Femur (tissue), 1 donor: ENCODE measurements at places on chromosomes 5 and 9.

DNA sequence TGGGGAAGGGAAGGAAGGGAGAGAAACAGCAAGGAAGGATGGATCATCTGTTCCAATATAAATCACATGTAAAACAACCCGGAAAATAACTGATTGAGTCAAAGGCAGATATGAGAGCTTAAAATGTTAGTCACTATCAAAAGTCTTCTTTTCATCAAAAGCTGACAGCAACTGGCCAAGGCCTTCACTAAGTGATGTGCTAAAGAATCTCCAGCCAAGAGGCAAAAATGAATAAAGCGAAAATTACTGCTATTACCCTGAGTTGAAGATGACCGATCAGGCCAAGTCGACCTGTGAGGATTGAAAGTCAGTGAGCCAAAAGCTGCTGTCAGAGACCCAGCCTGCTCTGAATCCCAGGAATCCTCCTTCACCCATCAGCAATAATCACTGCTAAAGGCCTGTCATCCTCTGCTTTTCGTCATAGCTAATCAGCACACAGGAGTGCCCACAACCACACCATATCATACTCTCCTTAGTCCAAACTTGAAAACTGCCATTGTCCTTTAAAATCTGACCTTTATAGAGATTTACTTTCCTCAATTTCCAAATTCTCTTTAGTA is 736.9 kb downstream of the TLE1 start:
- no peak for DNase-seq

- DNase-seq, result no peak
Observed at GRCh38 chr9:133351526-133351907, 3.5 kb downstream of the RPL7A start.

DNA sequence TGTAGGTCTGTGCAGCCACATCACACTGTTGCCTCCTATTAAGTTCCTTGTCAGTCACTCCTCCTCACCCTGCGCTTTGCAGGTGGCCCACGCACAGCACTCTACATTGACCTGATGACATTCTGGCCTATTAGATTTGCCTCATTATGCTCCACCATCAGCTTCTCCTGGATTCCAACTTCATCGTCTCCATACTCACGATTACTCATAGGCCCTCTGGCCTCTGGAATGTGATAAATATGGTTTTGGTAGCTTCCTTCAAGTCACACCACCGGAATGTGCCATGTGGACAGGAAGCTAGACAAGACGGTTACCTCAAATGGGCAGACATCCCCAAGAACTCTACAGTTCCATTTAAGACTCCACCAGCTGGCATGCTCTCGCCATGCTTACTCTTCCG is 158.0 kb upstream of the LHFPL2 start:
- DNase-seq, result no peak

DNA sequence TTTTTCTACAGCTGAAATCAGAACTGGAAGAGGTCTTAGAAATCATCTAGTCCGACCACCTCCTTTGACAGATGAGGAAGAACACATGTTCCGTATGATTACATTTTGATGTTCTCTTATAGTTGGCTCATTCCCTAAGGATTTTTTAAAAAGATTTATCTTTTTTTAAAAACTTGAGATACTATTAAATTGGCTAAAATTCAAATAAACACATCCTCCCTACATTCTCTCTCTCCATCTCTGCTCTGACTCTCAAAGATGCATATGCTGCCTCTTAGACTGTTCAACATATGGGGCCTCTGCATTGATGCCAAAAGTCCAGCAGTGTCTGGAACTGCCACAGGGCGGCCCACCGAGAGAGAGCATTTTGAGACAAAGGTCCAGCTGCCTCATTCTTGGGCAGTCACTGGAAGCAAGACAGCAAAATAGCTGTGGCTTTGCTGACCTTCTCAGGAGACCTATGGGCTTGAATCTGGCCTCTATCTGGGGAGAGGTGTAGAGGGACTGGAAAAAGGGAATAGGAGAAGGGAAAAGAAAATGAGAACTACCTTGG is 12.8 kb upstream of the TSSK1B start:
- peak; percentile 40 for DNase-seq
